ENCODE measurements at places on chromosomes 3 and 15.

DNA sequence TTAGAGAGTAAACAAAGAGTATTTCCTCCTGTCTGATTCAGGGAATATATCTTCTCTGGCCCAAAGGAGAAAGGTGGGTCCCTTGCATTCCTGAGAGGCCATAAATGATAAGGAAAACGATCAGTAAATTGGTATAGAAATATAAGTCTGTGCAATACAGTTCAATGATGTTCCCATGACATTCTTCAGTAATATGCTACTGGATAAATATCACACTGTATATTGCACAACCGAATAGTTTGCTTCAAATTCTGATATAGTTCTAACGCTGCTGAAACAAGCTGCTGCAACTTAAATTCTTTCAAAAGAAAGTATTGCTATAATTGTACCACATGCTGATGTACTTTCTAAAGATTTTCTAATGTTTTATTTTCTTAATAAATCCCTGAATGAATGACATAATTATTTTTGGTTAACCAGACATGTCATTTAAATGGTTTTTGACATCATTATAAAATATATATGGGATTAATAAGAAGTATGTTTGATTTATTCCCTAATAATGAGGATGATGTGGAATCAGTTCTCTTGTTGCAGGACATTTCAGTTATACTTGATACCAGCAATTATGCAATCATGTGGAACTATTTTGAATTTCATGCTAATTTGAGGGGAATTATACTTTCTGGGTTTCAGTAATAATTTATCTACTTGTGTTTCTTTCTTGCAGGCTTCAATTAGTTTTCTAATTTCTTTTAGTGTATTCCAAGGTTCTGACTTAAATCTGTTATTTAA, 44.9 kb downstream of the FGF7 start:
- DNase-seq = no peak

GRCh38 chr15:69491038-69491505, 38.5 kb downstream of the RPLP1 start:
- DNase-seq = no peak

DNA sequence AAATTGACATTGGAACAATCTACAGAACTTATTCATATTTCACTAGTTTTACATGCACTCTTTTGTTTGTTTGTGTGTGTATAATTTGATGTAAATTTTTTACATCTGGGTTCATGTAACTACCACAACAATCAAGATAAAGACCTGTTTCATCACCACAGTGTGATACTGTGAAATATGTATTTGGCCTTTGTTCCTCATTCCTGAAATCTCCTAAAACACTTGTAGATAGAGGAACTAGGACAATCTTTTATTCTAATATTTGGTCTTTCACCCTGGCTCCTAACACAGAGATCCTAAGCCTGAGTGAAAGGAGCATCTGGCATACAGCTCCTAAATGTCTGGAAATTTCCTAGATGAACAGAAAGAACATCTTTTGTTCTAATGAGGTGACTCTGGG, 155.0 kb upstream of the GPR149 start:
- DNase-seq = no peak

- peak; percentile 19 for DNase-seq
These were observed 14.4 kb upstream of the C3orf80 start for GRCh38 chr3:160210799-160211221.

GRCh38 chr3:125260158-125260557, 47.6 kb upstream of the SLC12A8 start:
- DNase-seq = no peak

GRCh38 chr15:91186904-91187656, 87.0 kb downstream of the SV2B start:
- DNase-seq = no peak

GRCh38 chr3:66885326-66886000, 112.6 kb upstream of the KBTBD8 start:
- DNase-seq = no peak

DNA sequence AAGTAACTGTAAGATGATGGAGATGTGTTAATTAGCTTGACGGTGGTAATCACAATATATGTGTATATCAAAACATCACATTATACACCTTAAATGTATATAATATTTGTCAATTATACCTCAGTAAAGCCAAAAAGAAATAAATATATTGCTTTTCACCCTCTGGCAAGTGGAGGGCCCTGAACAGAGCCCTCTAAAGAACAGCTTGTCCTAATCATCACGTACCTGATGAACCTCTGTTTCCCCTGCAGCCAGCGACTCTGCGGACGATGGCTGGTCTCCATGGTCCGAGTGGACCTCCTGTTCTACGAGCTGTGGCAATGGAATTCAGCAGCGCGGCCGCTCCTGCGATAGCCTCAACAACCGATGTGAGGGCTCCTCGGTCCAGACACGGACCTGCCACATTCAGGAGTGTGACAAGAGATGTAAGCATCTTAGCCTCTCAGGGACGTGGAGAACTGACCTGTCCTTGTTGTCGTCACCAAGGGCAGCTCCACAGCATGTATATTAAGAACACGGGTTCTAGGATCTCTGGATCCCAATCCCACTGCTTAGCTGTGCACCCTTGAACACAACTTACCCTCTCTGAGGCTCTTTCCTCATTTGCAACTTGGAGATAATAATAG, 6.3 kb downstream of the THBS1 start:
- DNase-seq = no peak

GRCh38 chr3:30810625-30811024, 83.8 kb downstream of the GADL1 start:
- DNase-seq = no peak

DNA sequence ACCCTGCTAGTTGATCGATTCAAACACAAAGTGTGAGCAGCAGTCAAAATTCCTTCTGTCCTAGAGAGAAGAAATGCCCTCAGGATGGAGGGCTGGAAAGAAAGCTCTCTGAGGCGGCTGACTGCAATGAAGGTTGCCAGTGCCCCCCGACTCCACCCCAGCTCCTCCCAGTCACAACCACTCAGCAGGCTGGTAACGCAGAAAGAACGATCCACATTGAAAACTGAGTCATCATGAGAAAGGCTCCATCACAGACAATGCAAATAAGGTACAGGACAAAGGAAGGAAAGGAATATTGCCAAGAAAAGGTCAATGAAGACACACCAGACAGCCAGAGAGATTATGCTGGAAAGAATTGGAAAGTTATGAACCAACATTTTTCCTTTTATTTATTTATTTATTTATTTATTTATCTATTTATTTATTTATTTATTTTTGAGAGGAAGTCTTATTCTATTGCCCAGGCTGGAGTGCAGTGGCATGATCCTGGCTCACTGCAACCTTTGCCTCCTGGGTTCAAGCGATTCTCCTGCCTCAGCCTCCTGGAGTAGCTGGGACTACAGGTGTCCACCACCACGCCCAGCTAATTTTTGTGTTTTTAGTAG, 17.4 kb upstream of the VGLL4 start:
- no peak for DNase-seq

DNA sequence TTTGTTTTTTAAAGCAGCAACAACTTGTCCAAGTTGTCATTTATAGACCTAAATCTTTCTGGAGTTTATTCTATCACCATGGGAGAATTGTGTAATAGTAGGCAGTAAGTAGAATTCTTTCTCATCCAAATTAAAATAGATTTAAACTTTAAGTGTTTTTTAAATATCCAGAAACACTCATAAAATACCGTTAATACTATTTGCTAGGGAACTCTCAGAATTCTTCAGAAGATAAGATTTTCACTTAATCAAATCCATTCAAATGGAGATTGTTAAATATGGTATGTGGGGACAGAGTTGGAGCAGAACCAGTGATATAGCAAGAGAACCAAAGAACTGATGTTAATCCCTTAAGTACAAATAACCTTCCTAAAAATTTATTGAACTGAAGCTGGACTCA, 71.0 kb downstream of the ARIH1 start:
- no peak for DNase-seq

DNA sequence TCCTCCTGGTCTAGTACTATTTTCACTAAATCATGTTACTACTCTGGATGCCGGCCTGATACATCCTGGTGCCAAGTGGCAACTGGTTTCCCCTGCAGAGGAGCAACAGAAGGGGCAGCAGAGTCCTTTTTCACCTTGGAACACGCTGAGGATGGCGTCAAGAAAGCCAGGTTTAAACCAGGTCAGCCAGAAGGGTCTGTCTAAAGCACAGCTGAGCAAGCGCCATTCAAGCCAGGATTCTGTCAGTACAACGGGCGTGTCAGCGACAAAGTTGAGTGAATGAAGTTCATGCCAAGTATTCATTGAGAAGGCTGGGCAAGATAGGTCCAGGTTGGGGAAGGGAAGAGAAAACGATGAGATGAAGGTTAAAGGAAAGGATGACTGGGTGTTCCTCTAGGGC, 88.2 kb downstream of the FBN1 start:
- no peak for DNase-seq

DNA sequence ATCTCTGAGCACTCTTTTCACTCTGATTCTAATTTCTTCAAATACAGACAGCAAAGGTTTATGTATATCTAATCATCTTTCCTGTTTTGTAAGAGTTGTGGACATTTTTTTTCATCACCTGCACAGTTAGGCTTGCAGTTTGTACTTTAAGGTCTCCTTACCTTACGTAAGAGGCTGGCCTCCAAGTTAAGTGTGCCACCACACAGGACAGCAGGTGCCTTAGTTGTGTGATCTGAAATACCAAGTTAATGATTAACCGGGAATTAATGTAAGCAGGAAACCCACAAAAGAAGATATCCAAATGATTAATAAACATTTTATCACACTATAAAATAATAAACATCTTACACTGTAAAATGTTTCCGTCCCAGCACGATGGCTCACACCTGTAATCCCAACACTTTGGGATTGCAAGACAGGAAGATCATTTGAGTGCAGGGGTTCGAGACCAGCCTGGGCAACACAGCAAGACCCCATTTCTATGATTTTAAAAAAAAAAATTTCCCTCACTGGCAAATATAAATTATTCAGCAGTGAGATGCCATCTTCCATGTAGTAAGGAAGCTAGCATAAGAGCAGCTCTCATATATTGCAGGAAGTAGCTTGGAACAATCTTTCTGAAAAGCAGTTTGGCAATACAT, 87.7 kb upstream of the LIMD1 start:
- DNase-seq = no peak

DNA sequence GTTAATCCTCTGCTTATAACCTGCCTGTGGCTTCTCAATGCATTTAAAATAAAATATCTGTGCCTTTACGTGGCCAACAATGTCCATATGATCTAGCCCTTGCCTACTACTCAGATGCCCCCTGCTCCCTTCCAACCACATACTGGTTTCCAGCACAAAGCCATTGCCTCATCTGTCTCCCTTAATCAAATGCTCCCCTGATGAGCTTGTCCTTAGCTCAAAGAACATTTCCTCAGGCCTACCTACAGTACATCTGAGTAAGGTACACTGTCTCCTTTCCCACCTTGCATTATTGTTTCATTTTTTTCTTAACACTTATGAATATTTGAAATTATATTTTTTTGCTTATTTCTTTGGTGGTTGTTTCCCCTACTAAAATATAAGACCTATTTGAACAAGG, 5.9 kb upstream of the TSC22D2 start:
- DNase-seq = no peak

GRCh38 chr15:100902436-100903167, 16.6 kb upstream of the LRRK1 start:
- no peak for DNase-seq

- no peak for DNase-seq
These were observed 184.6 kb upstream of the GPR149 start for GRCh38 chr3:154614601-154615000.

GRCh38 chr15:73914145-73914544, 12.1 kb upstream of the LOXL1 start:
- DNase-seq = no peak

- DNase-seq = no peak
These were observed 25.4 kb downstream of the HES1 start for GRCh38 chr3:194161131-194162045.

GRCh38 chr15:31799715-31800321, 230.5 kb upstream of the CHRNA7 start:
- DNase-seq = no peak

- DNase-seq = no peak
These were observed 148.3 kb downstream of the RBMS3 start for GRCh38 chr3:29429055-29429679.

- peak; percentile 25 for DNase-seq
These were observed 25.6 kb upstream of the VPS8 start for GRCh38 chr3:184786280-184786941.

GRCh38 chr3:115187149-115187757, 40.2 kb upstream of the ZBTB20 start:
- no peak for DNase-seq

DNA sequence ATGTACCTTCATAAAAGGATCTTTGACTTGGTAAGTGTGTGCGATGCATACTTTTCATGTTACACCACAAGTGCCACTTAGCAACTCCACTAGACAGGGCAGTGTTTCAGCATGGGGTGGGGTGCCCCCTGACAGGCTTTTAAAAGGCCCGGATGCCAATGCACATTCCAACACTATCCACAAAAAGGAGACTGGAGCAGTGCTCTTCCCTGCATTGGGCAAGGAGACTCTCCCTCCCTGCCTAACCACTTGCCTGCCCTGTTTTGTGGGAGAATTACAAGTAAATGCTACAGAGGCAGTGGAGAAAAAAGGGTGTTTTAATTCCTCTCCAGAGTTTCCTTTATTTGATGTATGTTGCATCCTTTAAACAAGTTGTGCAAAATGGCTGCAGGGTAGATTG, 1.7 kb upstream of the RARB start:
- no peak for DNase-seq

DNA sequence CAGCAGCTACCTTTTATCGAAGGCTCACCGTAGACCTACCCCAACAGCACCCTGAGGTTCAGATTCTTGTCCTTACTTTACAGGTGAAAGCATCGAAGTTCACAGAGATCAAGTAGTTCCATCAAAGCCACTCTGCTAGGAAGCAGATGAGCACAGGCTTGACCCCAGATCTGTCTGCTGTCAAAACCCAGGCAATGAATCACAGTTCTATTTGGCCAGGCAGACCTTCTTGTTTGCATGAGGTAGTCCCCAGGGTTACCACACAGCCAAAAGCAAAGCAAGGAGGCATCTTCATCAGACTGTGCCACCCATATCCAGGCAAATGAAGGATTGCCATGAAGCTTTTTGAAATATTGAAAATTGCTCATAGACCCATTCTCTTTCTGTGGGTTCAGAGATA, 33.0 kb downstream of the HES1 start:
- DNase-seq = no peak

GRCh38 chr3:70854108-70854507, 541.7 kb upstream of the MDFIC2 start:
- DNase-seq = no peak

DNA sequence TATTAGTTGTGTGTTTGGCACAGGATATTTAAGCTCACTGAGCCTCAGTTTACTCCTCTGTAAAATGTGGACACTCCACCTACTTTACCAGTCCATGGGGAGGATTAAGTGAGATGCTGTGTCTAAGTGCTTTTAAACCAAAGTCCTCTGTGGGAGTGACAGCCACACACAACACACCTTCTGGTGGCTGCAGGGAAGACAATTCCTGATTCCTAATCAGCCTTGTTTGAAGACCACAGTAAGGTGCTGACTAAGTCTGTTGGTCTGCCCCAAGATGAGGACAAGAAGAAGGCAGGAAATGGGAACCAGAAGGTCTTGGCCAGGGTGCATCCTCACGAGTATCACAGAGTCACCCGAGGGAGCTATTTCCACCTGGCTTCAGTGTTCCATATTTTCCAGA, 52.3 kb downstream of the EPHB1 start:
- no peak for DNase-seq

- DNase-seq = no peak
These were observed 58.1 kb downstream of the FOXP1 start for GRCh38 chr3:71525391-71525790.

GRCh38 chr3:135089451-135089850, 294.4 kb downstream of the EPHB1 start:
- no peak for DNase-seq

- DNase-seq = no peak
These were observed 635.1 kb upstream of the MDFIC2 start for GRCh38 chr3:70947579-70947978.

GRCh38 chr3:44885618-44886017, 11.2 kb downstream of the TGM4 start:
- DNase-seq = no peak

All from activated CD4-positive, alpha-beta T cell treated with anti-CD3 and anti-CD28 coated beads, Interleukin-2, amount 50 U/mL, for 16 hours (primary cell).